ENCODE measurements at places on chromosomes 5 and 9.

- no peak for DNase-seq
Measured at GRCh38 chr9:72958485-72959281, 5.8 kb upstream of the ALDH1A1 start.

GRCh38 chr5:16899171-16899570, 36.9 kb downstream of the MYO10 start:
- no peak for DNase-seq

GRCh38 chr5:144002876-144003275, 167.6 kb downstream of the YIPF5 start:
- no peak for DNase-seq

GRCh38 chr5:131223751-131224386, 40.0 kb upstream of the CDC42SE2 start:
- no peak for DNase-seq

GRCh38 chr5:133244242-133244641, 192.4 kb downstream of the HSPA4 start:
- no peak for DNase-seq

- peak; percentile 46 for DNase-seq
Measured at GRCh38 chr9:119961774-119962424, 592.7 kb upstream of the BRINP1 start.

DNA sequence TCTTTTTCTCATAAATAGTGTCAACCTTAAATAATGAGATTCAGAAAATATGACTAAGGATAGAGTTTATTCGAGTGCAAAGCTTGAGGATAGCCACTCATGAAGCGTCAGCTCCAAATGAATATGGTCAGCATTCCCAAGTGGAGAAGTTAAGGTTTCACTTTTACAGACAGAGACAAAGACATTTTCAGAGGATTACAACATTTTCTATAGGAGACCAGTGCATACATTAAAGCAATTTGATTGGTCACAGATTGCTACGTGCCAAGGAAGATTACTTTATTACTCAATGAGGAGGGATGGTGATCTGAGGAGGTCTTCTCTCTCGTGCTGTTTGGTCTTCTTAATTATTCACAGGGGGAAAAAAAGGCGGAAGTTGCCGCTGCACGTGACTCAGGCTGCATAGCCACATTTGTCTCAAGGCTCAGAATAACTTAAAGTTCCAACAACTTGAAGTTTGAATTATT, 60.1 kb upstream of the SPATA31C2 start:
- no peak for DNase-seq

Data from kidney glomerular epithelial cell (primary cell).